Amygdala (tissue), 56 donors: ENCODE measurements at places on chromosomes 1 and 21.

- no peak for DNase-seq
These were observed 594.6 kb downstream of the PTPRU start for GRCh38 chr1:29830916-29831315.

GRCh38 chr21:34834290-34834689 is 165.5 kb downstream of the CLIC6 start:
- no peak for DNase-seq

GRCh38 chr1:110130989-110131388 is 18.7 kb downstream of the UBL4B start:
- DNase-seq: no peak

DNA sequence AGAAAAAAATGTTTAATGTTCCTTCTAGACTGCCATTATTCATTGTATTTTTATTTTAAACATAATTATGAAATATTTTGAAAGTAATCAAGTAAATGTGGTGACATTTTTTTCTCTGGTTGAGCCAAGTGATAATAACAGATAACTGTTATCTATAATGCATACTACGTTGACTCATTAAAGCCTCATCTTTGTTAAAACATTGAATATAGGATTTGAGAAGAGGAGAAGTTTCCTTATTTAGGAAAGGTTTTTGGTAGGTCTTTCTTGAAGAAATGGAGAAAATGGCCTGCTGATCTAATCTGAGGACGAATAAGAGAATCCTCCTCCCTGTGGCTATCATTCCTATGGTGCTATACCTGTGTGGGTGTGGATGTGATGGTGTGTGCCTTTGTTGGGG is 89.0 kb downstream of the NFIA start:
- DNase-seq: no peak

DNA sequence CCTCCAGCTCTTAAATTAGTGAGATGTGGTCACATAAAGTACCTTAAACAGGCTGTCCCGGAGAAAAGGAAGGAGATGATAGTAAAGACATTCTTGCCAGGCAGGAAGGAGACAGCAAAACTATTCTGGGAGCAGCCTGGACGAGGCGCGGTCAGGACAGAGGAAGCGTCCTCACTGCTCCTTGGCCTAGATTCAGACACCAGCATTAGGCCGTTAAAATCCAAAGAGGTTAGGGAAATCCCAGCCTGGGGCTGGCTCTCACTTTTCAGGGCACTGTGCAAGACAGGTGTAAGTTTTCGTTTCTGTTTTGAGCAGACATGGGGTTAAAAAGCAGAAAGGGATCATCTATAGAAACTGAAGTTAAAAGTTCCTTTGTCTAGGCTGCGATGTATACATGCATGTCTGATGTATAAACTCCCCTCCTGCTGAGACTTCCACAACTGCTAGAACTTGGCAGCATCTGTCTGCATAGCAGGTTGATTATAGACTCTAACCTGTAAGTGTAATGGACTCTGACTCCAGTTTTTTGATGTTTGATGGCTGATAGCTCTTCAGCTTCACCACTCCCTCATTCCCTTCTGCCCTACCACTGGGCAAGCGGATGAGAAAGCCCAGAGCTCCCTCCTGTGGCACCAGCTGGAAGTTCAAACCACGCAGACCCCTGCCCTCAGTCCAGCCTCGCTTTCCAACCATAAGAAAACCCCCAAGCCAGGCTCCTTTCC is 21.5 kb downstream of the STPG1 start:
- DNase-seq: peak; percentile 58

DNA sequence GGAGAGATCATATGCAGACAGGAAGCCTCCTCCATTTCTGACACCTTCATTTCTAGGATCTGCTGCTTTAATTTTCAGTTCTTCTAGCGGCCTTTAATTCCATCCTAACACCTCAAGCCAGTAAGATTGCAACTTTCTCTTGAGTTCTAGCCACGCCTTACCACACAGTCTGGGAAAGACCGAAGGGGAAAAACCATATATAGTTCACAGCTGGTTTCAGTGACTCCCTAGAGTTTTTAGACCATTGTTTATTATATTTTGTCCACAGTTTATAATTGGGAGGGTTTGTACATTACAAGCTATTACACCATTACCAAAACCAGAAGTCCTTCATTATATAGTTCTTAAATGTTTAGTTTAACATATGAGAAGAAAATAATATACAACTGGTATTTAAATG is 37.5 kb downstream of the DPH5 start:
- no peak for DNase-seq

- no peak for DNase-seq
These were observed 305.9 kb downstream of the BARHL2 start for GRCh38 chr1:90411185-90411584.

GRCh38 chr1:218332416-218332815 is 12.7 kb upstream of the TGFB2 start:
- no peak for DNase-seq

DNA sequence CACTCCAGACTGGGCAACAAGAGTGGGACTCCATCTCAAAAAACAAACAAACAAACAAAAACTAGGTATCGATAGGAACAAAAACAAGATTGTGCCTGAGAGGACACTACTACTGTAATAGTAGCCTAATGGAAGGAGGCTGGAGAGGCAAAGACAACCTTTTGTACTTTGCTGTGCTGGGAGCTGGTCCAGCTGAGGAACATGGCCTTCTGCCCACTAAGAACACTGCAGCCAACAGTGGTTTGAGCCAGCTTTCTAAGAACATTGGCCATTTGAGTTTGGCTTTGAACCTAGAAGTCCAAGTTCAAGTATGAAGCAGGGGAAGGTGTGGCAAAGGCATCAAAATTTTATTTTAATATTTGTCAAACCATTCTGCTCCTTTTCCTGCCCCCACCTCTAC is 22.7 kb upstream of the RGS8 start:
- peak; percentile 13 for DNase-seq

GRCh38 chr1:226453015-226453704 is 45.3 kb upstream of the PARP1 start:
- no peak for DNase-seq

- DNase-seq: no peak
These were observed 3.5 kb downstream of the GALNT2 start for GRCh38 chr1:230070321-230071208.

DNA sequence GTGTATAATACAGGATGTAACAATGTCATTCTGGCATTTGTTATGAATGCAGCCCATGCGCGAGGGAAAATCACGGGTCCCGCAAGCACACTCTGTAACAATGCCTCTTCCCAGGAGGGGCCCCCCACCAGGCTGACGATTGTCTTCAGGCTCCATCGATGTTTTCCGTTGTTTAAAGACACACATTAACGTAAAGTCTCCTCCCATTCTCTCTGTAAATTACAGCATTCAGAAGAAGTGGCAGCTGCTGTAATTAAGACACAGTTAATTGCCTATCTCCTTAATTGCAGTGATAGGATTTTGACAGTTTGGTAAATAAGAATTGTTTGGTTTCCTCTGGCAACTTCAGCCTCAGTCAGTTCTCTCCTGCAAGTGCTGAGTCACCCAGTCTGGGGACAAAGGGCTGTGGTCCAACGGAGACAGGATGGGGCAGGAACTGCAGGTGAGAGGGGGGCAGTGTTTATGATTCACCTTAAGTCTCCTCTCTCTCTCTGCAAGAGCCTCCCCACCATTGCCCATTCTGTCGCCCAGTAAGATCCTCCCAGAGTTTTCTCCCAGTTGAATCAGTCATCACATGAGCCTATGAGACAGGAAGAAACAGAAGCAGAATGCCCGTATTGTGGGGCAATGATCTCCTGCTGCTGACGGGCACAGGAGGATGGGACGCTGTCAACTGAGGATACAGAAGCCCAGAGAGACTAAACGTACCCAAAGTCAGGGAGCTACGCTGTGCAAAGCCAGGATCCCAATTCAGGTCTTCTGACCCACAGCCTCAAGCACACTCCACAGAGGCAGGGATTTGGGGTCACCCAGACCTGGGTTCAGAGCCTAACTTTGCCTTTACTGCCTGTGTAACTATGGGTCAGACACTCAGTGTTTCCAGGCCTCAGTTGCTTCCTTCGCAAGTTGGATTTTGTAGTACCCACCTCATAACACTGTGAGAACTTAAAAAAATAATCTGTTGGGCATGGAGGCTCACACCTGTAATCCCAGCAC is 110.0 kb downstream of the ADSS2 start:
- DNase-seq: no peak

DNA sequence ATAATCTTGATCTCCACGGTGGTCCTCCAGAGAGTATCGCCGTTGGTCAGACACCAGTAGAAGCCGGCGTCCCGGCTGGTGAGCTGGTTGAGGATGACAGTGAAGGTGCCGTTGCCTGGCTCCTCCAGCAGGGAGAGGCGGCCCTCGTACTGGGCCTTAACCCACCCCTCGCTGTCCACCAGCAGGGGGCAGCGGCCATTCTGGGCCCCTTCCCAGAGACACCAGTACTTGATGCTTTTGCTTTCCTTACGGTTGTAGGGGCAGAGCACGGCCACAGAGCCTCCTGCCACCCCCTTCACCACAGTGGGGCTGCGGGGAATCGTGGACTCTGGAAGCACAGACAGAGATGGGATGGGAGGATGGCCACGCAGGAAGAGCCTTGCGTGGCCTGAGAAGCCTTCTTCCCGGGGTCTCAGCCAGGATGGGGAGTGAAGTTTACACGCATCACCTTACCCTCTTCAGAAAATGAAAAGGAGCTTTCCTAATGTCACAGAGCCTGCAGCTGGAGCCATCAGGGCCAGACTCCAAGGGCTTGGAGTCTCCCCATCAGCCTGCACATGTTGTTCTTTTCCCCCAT is 10.7 kb downstream of the PIGR start:
- no peak for DNase-seq

- DNase-seq: no peak
These were observed 45.7 kb downstream of the FYB2 start for GRCh38 chr1:56773341-56774066.

DNA sequence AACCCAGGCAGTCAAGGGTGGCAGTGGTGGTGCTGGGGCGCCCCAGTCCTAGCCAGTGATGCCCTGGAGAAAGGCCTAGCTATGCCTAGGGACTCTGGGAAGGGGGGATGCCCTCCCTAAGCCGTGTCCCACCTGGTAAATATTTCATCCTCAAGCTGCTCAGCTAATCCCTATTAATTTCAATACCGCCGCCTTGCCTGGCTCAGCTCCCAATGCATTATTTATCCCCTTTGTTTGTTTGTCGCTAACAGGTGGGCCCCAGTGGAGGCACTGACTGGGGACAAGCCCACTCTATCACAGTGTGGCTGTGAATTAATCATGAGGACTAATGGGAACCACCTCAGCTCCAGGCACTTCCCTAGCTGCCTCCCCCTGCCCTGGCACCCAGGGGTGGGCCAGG is 22.5 kb downstream of the DMAP1 start:
- DNase-seq: no peak

- peak; percentile 85 for DNase-seq
These were observed 12.9 kb downstream of the CAMK2N1 start for GRCh38 chr1:20472860-20473711.

DNA sequence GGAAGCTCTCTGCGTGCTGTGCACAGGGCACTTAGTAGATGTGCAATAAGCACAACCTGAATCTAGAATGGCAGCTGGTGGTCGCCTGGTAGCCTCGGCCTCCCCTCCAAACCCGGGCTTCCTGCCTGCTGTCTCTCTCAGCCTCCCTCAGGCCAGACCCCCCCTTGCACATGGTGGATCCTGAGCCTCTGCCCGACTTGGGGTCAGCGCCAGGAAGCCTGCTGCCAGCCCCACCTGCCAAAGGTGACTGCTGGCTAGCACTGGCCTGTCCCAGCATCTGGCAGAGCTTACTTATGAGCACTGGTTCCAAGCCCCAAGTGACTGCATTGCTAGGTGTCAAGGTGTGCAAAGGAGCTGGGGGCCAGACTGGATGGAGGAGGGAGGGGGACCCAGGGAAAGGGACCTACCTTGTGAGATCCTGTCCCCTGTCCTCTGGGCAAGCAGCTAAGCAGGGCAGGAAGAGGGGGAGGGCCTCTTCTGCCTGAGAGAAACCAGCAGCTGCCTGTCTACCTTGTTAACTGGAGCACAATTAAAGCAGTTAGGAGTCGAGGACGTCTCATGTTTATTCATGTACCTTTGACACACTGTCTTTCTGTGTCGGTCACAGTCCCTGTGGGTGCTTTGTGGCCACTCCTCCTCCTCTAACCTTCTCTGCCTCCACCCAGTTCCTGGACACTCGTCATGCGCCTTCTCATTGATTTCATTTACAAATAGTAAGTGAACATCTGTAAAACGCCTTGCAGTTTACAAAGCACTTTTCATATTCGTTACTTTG is 100.9 kb downstream of the DDX20 start:
- DNase-seq: no peak

DNA sequence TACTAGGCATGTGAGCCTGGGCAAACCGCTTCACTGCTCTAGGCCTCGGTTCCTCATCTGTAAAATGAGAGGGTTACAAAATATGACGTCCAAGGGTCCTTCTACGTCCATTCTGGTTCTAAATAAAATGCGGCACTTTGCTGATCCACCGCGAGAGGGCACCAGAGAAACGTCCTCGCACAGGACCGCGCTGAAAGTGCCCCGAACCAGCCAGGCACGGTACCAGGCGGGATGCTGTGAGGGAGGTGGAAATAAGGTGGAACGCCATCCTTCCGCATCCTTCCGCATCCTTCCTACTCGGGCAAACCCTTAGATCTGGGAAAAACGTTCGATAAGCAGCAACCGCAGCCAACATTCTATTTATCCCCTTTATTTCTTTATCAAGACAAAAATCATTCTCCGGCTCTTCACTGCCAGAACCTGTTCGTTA is 60.3 kb upstream of the KRTAP19-8 start:
- peak; percentile 49 for DNase-seq

GRCh38 chr1:10968411-10968826 is 44.0 kb upstream of the TARDBP start:
- DNase-seq: no peak

DNA sequence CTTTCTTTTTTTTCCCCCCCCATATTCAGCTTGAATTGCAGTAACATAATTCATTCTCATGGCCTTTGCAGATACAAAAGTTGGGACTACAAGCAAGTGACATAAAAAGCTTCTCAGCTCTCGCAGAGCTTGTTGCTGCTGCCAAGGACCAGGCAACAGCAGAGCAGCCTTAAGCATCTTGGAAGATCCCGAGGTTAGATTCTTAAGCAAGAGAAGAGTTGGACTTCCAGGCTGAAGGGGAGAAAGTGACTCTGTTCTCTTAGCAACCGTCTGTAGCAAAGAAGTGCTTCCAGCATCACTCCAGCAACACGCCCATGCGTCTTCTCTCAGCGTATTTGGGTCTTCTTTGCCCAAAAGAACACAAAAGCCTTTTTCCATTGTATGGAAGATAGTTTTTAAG is 20.7 kb downstream of the AGT start:
- peak; percentile 48 for DNase-seq

GRCh38 chr1:216721062-216721461 is 2.2 kb downstream of the ESRRG start:
- DNase-seq: no peak

- DNase-seq: no peak
These were observed 40.6 kb downstream of the ENAH start for GRCh38 chr1:225612287-225612686.

DNA sequence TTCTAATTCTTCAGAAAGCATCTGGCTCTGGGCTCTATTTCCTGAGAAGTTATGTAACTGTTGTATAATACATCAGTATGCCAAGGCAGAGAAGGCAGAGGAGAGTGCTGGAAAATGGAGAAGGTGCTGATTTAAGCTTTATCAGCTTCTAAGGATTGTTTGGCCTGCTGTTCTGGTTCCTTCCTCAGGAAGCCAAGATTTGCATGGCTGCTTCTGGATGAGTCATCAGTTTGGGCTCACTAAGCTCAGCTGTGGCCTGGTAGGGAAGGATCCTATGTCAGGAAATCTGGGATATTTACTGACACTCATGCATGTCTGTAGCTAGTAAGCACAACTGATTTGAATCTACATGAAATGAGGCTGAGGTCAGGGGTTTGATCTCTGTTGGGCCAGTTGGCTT is 73.2 kb upstream of the ADGRL4 start:
- DNase-seq: no peak
